ENCODE measurements at places on chromosomes 2 and 18.

- no peak for DNase-seq
These were observed 96.5 kb downstream of the RBM43 start for GRCh38 chr2:151165105-151165684.

- DNase-seq, result no peak
These were observed 4.2 kb upstream of the PAX8 start for GRCh38 chr2:113282747-113283533.

GRCh38 chr2:112644933-112645309 is 818 bp upstream of the SLC20A1 start:
- no peak for DNase-seq

DNA sequence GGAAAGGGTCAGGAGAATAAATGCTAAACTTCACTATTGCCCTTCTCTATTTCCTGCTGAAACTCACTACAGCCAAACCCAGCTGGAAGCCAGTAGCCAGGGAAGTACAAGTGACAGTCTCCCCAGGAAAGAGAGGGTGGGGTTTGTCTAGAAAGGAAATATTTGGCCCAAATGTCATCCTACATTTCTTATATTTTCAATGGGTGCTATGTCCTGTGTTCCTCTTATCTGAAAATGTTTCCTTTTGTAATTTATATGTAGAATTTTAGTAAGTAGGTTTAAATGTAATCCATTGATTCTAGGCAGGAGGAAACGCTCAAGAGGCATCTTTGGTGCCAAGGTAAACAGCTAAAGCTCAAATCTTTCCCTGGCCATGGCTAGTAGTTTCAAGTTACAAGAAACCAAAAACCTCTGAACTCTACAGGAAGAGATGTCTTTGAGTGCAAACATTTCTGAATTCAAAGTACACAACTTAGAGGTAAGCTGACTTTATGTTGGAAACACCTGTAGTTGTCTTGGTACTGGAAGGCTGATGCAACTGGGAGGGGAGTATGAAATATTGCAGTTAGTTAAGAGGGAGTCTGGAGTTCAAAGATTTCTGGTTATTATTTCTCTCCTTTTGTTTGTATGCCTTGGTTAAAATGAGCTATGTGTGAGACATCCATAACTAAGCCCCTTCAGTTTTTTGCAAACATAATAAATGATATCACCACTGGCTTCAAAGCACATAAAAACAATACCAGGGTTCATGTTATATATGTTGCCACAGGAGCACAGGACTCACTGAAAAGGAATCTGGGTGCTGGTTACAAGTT is 356.1 kb upstream of the ZC3H15 start:
- peak; percentile 34 for DNase-seq

GRCh38 chr18:38644875-38645641 is 1079.5 kb upstream of the CELF4 start:
- DNase-seq, result no peak

GRCh38 chr18:41644466-41644865 is 310.6 kb upstream of the PIK3C3 start:
- DNase-seq, result no peak

GRCh38 chr2:217231212-217231611 is 371.3 kb upstream of the TNP1 start:
- DNase-seq, result no peak

- DNase-seq, result no peak
These were observed 208.6 kb downstream of the HRH4 start for GRCh38 chr18:24669015-24669414.

DNA sequence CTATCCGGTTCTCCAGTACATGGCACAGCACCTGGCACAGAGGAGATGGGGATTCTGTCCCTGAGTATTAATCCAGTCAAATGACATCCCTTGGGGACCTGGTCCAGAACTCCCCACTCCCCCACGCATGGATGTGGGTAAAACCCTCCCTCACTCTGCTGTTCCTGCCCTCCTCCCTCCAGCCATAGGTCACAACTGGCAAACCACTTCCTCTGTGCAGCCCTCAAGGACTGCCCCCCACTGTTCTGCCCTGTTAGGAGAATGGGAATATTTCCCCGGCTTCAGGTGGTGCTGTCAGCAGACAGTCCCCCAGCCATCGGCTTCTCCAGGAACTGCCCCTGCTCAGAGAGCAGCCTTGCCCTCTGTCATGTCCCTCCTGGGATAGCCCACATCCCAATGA is 1.5 kb upstream of the TFCP2L1 start:
- no peak for DNase-seq

DNA sequence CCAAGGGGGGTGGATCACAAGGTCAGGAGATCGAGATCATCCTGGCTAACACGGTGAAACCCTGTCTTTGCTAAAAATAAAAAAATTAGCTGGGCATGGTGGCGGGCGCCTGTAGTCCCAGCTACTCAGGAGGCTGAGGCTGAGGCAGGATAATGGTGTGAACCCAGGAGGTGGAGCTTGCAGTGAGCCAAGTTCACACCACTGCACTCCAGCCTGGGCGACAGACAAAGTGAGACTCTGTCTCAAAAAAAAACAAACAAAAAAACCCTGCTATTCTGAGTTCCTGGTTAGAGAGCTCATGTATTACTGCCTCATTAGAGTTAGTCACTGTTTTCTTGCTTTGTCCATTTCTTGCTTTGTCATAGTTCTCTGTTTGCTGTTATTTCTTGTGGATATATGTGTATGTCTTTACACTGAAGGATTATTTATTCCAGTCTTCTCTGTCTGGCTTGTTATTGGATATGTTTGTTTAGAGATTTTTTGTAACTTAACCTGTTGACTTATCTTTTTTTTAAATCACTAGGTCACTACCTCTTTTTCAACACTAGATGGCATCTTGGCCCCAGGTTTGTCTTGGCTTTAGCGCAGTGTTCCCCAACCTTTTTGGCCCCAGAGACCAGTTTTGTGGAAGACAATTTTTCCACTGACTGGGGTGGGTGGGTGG is 17.0 kb downstream of the TTLL4 start:
- DNase-seq, result no peak

GRCh38 chr2:84980263-84980983 is 9.5 kb downstream of the KCMF1 start:
- no peak for DNase-seq

DNA sequence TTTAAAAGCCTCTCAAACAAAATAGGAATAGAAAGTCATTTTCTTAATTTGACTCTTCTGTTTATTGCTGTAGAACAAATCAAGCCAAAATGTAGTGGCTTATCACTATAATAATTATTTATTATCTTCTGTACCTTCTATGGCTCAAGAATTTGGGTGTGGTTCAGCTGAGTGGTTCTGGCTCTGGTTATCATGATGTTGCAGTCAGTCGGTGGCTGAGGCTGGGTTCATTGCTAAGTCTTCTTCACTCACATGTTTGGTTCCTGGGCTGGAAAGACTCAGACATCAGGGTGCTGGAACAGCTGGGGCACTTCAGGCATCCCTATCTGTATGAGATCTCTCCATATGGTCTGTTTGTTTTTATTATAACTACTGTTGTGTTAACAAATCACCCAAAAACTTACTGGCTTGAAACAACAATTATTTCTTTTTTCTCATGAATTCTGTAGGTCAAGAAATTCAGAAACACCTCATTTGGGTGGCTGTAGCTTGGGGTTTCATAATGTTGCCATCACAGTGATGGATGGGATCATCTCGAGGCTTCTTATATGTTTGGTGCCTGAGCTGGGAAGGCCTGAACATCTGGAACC is 242.6 kb upstream of the FBXO11 start:
- DNase-seq, result no peak

DNA sequence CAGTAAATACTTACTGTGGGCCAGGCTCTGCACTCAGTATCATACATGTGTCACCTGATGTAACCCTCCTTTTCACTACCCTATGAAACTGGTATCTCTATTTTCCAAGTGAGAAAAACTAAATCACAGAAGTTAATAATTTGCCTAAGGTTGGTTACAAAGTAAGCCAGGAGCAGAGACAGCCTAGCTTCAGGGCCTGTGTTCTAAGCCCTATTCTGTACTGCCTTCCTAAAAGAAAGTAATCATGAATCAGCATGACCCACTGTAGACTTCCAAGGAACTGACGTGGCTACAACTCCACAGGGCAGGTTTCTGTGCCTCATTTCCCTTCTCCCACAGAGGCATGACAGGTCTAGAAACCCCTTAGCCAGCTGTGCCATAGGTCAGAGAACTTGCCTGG is 14.3 kb downstream of the ZNF142 start:
- no peak for DNase-seq
